Adipocyte (in vitro differentiated cells): ENCODE measurements at places on chromosomes 3 and 15.

DNA sequence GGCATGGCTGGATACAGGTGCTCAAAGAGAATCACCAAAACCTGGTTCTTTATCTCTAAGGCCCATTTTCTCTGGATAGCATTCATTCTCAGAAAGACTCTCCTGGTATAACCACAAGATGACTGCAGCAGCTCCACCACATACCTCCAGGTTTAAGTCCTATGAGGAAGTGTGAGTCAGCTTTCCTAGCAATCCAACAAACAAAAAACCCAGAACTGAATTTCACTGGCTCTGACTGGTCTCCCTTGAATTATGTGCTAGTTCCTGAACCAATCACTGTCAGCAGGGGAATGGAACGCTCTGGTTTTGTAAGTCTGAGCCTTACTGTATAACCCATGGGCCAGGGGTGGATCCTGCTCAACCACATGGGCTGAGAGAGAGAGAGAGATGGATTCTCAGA lies 27.2 kb downstream of the MRPL46 start:
- no peak for DNase-seq

GRCh38 chr3:67325231-67325630 lies 327.1 kb downstream of the KBTBD8 start:
- DNase-seq = no peak

- DNase-seq = no peak
Measured at GRCh38 chr3:115857518-115858136, 234.3 kb downstream of the GAP43 start.

DNA sequence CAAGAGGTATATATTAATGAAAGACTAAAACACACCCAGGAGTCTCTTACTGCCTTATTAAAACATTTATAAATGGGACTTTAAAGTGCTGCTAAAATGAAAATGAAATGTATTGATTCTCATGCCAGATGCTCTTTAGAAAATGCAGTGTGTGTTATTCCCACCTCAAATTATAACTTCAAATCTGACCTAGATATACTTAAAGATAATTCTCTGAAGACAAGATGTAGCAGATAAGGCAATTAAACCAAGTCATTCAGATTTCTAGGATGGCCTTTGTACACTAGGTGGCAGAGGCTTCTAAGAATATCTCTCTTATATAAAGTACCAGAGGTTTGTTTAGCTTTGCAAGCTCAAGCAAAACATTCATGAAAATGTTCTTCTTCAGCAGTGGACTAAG lies 26.9 kb upstream of the GOLGA8B start:
- peak; percentile 36 for DNase-seq

GRCh38 chr3:171640520-171641412 lies 169.5 kb downstream of the PLD1 start:
- peak; percentile 55 for DNase-seq

- no peak for DNase-seq
Measured at GRCh38 chr3:17581421-17582080, 160.9 kb downstream of the TBC1D5 start.

DNA sequence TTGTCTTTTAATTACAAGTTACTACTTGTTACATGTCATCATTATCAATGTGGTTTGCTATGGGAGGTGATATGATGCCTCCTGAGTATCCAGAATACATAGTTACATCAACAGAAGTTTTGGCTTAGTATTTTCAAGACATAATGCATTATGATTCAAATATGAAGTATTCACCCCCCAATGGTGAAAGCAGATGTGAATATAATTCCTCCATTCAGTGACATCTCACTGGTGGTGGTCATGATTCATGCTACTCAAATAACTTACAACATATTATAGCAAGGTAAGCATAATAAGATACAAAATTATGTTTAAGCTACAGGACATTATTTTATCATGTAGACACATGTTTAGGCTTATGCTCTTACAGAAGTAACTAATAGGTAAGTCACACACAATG lies 34.9 kb upstream of the TTBK2 start:
- DNase-seq = peak; percentile 51

DNA sequence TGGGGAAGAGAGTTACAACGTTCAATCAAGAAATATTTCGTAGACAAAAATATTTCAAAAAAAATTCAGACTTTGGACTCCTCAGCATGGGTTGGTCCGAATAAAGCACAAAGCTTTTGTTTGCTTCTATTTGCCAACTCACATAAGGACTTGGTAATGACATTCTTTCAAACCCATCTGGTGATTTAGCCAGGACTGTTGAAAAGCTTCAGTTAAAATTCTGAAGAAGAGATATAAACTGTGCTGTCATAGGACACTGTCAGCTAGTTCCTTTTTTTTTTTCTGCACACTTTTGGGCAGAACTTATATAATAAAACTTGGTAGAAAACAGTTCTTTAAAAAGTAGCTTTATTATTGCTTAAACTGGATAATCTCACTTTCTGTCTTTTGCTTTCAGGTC lies 660.8 kb upstream of the SGO1 start:
- no peak for DNase-seq

- DNase-seq = no peak
Measured at GRCh38 chr3:157122832-157123427, 37.0 kb downstream of the CCNL1 start.

GRCh38 chr3:114081037-114081436 lies 24.5 kb downstream of the QTRT2 start:
- peak; percentile 32 for DNase-seq

GRCh38 chr15:27538325-27538724 lies 560.8 kb downstream of the OCA2 start:
- no peak for DNase-seq

- DNase-seq = no peak
Measured at GRCh38 chr3:108133048-108133369, 42.2 kb upstream of the CD47 start.

GRCh38 chr3:189270248-189270832 lies 98.6 kb downstream of the TPRG1 start:
- peak; percentile 87 for DNase-seq

GRCh38 chr3:61527011-61527410 lies 34.4 kb upstream of the PTPRG start:
- no peak for DNase-seq

DNA sequence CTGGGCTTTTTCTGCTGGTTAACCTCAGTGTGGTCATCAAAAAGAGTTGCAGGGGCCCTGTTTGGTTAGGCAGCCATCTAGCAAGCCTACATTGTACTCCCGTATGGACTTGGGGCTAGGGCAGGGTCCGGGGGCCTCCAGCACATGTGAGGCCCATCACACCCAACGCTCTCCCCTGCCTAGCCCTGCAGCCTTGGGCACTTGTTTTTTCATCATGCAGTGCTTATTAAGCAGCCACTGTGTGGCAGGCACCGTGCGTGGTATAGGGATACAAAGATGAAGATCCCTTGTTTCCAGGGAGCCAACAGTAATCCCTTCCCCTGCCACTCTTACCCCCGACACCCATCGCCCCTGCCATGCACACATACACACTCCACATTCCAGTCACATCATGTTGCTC lies 14.2 kb downstream of the MRAS start:
- no peak for DNase-seq

DNA sequence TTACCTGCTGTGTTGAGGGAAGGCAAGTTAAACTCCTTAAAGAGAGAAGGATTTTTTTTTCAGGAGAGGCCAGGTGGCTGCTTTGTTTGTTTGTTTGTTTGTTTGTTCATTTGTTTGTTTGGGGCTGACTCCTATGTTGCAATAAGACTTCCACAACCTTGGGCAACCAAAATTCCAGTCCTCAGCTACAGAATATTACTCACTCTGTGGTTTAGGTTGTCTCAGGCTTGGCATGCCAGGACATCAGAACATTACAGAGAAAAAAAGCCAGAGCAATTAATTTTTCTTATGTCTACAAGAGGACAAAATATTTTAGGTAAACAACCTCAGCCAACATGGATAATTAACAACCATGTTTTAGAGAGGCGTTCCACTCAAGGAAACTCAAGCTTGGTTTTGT lies 156.7 kb upstream of the ATP11B start:
- DNase-seq = peak; percentile 35

- DNase-seq = no peak
Measured at GRCh38 chr3:5072100-5072816, 49.8 kb upstream of the ARL8B start.

DNA sequence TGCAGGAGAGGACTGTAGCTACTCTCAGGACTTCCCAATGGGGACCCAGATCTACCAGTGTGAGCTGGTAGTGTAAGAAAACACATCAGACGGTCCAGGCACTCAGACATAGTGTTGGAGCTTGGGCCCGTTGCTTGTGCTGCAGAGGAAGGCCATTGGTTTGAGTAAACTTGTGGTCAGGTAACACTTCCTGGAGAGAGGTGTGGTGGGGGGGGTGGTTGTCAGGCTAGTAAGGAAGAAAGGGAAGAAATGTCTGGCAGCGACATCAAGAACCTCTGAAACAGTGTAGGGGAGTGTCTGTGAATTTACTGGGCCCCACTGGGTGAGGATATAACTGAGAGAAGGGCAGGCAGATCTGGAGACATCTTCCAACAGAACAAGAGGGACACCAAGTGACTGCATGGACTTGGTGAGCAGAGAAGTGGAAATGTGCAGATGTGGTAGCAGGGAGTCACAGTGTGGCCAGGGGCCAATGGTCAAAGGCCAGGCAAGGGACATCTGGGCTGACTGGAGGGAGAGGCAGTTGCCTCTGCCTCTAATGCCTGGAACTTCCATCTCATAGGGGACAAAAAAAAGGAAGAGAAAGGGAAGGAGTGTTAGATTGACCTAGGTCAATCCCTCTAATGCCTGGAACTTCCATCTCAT lies 63.7 kb upstream of the MRPS22 start:
- DNase-seq = no peak

DNA sequence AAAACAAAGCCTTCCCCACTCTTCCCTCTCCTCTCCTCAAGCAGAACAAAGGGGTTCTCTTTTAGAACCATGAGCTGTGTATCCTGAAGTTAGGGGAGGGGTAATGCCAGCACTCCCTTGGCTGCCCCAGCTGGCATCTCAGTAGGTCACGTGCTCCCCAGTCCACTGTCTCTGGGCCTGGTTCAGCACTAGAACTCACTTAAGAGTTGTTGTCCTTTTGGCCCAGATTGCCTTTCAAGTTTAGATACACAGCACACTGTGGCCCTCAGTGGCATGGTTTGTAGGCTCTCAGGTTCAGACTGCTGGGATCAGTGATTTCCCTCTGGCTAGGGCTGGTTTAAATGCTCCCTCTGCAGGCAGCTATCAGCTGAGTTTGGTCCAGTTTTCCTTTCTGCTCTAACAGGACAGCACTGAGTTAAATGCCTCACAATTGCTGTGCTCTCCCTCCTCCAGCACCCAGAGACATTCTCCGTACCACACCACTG lies 188.4 kb upstream of the ST8SIA2 start:
- peak; percentile 15 for DNase-seq

- DNase-seq = no peak
Measured at GRCh38 chr3:138670407-138670806, 61.8 kb downstream of the FAIM start.

- DNase-seq = no peak
Measured at GRCh38 chr3:165820671-165821123, 16.5 kb downstream of the BCHE start.

DNA sequence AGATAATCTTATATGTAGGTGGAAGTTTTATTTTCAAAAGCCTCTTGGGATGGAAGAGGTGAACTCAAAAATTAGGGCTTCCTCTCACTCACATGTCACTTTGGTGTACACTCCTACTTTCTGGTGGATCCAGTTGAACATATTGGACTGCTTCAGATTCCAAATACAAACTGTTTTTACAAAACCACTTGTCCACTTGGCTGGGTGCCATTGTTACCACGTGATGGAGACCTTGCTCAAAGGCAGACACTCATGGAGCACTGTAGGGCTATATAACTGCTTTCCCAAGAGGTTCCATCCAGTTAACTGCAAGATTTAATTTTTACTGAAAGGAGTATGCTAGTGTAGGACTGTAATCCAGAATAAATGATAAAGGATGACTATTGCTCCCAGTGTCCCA lies 307.0 kb downstream of the EPHA6 start:
- DNase-seq = no peak

DNA sequence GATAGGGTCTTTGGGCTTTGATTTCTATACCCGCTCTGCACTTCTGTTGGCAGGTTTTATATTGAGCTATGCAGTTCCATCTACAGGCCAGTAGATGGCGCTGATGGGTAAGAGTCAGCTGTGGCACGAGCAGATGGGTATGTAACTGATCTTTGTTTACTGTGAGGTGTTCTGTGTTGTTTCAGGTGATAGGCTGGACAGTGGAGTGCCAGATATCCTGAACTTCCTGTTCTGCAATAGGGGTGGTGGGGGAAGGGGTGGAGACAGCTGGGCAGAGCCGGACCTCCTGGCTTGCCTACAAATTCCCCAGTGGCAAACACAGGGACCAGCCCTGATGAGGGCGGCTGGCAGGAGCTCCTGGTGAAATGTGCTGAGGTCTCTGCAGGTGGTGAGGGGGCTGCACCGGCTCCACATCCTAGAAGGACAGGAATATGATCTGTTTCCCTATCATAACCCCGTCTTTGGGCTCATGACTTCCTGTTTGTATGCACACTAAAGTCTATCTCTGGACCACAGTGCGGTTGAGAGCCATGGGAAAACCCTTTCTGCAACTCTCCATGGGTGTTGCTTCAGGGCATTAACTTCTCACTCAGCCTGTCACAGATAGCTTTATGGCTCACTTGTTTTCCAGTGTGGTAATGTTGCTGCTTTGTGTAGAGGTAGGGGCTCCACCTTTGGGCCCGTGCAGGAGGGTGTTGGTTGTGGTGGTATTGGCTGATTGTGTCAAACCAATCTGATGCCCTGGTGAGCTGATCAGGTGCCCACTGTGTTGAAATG lies 13.4 kb upstream of the FAM98B start:
- DNase-seq = peak; percentile 73

- DNase-seq = no peak
Measured at GRCh38 chr3:187949093-187949820, 204.0 kb upstream of the BCL6 start.

DNA sequence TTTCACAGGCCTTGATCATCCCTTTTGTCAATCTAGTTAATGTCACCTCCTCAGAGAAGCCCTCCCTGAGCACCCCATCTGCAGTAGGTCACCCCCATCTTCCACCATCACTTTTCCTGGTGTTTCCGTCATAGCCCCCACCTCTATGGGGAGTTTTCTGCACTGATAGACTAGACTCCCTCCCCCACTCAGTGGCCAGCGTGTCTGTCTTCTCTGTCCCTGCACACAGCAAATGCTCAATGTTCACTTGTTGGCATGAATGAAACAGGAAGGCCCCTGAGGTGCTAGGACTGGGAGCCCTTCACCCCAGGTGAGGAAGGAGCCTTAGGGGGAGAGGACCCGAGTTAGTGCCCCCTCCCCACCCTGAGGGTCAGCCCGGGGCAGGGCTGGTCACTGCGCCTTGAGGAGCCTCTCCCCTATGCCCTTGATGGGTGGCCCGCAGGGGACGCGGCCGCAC lies 15.8 kb upstream of the FANCD2 start:
- no peak for DNase-seq

DNA sequence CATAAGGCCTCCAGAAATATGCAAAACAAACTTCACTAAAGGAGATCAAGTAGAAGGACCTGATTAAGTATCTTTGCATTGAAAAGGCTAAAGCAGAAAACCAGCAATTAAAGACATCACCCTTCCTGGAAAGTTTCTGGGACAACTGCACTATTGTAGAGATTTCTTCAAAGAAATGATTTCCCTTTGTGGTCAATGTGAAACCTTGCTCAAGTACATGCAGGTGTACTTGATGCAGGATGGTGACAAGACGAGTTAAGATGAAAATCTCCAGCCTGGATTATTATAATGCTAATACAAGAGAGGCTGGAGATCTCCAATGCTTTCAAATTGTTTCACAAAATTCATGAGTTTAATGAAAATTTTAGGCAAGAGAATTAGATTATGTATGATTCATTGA lies 208.4 kb downstream of the TIGIT start:
- DNase-seq = no peak
